GM23338 (cell line): ENCODE measurements at places on chromosomes 6 and 20. TPM values are rescaled to one million over a fixed set of nuclear protein-coding genes. Genes with fewer than 3 reads are reported as not detected.

BPIFB1 gene
- total RNA-seq, result not detected in 2 replicates

LY6G6F gene
- not detected in 2 replicates for total RNA-seq

ABHD16B gene
- total RNA-seq, result not detected in 2 replicates

- DNase-seq, result no peak
Measured at GRCh38 chr6:20918868-20919267, 384.6 kb downstream of the CDKAL1 start.

GRCh38 chr20:37501940-37502339 is 19.1 kb upstream of the NNAT start:
- DNase-seq, result peak; percentile 72
